ENCODE measurements at places on chromosomes 1 and 21.

GRCh38 chr1:23585321-23586022 is 26.2 kb upstream of the ID3 start:
- DNase-seq, result no peak

- no peak for DNase-seq
Observed at GRCh38 chr1:161791904-161792655, 26.0 kb downstream of the ATF6 start.

DNA sequence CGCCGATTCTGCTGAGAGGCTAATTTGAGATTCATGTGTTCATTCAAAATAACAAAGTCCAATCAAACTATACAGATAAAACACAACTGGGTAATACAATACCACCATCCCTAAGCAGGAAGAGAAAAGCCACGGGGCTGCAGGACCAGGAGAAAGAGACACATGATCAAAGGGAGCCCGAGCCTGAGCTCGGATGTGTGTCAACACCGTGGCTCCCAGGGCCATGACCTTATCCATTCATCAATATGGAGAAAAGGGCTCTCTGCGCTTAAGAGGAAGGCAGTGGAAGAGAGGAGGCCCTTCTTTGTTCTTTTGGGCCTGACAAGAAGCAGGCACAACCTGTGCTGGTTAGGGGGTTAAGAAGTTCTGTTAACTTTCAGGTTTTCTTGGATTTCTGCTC is 56.7 kb downstream of the HUNK start:
- DNase-seq, result no peak

GRCh38 chr1:61433646-61434045 is 291.3 kb downstream of the TM2D1 start:
- no peak for DNase-seq

DNA sequence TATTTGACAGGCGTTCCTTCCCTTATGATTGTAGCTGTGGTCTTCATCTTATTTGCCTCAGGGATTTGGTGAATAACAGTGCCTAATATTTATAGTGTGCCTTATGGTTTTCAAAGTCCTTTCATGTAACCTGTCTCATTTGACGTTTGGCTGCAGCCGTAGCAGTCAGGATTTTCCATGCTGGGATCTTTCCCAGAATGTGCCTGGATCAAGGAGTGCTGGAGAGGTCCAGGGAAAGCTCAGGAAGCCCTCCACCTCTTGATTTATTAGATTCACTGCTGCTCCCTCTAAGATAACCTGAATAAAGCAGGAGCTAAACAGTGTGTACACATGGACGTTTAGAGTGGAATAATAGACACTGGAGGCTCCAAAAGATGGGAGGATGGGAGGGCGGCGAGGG is 5.2 kb downstream of the C1orf21 start:
- DNase-seq, result no peak
